ENCODE measurements at places on chromosomes 7 and 10. TPM values are rescaled to one million over a fixed set of nuclear protein-coding genes. Genes with fewer than 3 reads are reported as not detected.

DNA sequence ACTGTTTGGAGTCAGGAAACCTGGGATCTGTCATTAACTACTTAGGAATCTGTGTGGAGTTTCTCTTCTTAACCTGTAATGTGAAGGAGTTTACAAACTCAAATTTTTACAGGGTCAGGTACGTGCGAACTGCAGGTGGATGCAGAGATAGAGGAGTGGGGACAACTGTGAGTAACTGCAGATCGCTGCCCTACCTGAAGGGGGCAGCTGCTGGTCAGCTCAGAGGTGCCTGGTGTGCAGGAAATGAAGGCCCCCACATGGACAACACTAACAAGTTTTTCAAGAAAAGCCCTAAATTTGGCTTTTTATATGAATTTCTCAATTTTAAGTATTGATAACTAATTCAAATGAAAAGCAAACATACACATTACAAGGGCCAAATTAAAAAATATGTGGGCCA lies 380.0 kb downstream of the REEP3 start:
- no peaks in the 10 kb centered on the region for H3K4me1 ChIP-seq
- no peaks in the 10 kb centered on the region for H3K36me3 ChIP-seq

Gene MOGAT3
- total RNA-seq: not detected

Gene TAS2R16
- total RNA-seq: not detected

- H3K4me1 ChIP-seq: no peaks in the 10 kb centered on the region
- peaks cover 19% of the 10 kb centered on the region for H3K36me3 ChIP-seq
- no peaks in the 10 kb centered on the region for H3K27me3 ChIP-seq
- DNase-seq: no peak
These were observed 32.4 kb downstream of the NKX6-2 start for GRCh38 chr10:132753596-132753995.

GRCh38 chr7:101779267-101779666 lies 38.2 kb upstream of the CUX1 start:
- H3K4me1 ChIP-seq: peaks cover under 1% of the 10 kb centered on the region
- peaks cover 6% of the 10 kb centered on the region for H3K27me3 ChIP-seq
- H3K4me3 ChIP-seq: no peak overlapping the region
- no peaks in the 10 kb centered on the region for H3K36me3 ChIP-seq
- no peak for DNase-seq

GRCh38 chr7:150791304-150791703 lies 8.9 kb downstream of the TMEM176B start:
- no peak overlapping the region for H3K27ac ChIP-seq
- no peak overlapping the region for H3K4me3 ChIP-seq
- no peaks in the 10 kb centered on the region for H3K4me1 ChIP-seq
- H3K27me3 ChIP-seq: peaks cover 5% of the 10 kb centered on the region
- DNase-seq: no peak

DNA sequence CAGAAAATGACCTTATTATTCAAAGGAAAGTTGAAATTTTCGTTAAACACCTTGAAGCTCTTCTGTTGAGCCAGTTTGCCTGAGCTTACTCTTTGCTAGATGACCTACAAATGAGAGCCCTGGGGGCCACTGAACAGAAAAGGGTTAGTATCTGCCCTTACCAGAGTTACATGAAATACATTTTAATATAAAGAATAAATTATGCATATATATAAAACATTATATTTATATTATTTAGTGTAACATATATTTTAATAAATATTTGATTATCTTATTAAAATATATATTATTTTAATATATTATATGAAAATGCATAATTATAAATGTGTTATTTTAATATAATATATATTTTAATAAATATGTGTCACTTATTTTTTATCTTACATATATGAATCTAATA lies 628.4 kb upstream of the TPK1 start:
- no peak for DNase-seq
- H3K27me3 ChIP-seq: no peaks in the 10 kb centered on the region
- no peak overlapping the region for H3K27ac ChIP-seq
- H3K4me3 ChIP-seq: no peak overlapping the region

- H3K4me1 ChIP-seq: no peaks in the 10 kb centered on the region
- H3K36me3 ChIP-seq: no peaks in the 10 kb centered on the region
- no peak for DNase-seq
- no peak overlapping the region for H3K4me3 ChIP-seq
- no peak overlapping the region for H3K27ac ChIP-seq
These were observed 453.5 kb upstream of the SEMA3A start for GRCh38 chr7:84647797-84648757.

DNA sequence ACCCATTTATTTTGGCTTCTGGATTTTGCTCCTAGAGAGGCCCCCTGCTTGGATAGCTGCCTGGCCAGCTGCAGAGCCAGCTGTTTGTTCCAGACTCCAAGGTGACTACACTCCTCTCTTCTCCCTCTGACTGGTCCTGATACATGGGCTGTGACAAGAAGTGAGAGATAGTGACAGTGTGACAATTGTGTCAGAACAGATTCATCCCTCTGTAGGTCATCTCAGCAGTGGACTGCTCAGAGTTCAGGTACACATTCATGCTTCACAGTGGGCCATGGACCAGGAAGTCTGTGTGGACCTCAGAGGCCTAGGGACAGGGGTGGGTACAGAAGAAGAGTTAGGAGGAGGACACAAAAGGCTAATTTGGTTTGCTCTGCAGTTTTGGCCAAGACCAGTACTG lies 188.2 kb upstream of the MKLN1 start:
- no peaks in the 10 kb centered on the region for H3K36me3 ChIP-seq
- DNase-seq: no peak

Gene FAM131B
- total RNA-seq: 1.3 TPM

Gene MRC1
- not detected for total RNA-seq

DNA sequence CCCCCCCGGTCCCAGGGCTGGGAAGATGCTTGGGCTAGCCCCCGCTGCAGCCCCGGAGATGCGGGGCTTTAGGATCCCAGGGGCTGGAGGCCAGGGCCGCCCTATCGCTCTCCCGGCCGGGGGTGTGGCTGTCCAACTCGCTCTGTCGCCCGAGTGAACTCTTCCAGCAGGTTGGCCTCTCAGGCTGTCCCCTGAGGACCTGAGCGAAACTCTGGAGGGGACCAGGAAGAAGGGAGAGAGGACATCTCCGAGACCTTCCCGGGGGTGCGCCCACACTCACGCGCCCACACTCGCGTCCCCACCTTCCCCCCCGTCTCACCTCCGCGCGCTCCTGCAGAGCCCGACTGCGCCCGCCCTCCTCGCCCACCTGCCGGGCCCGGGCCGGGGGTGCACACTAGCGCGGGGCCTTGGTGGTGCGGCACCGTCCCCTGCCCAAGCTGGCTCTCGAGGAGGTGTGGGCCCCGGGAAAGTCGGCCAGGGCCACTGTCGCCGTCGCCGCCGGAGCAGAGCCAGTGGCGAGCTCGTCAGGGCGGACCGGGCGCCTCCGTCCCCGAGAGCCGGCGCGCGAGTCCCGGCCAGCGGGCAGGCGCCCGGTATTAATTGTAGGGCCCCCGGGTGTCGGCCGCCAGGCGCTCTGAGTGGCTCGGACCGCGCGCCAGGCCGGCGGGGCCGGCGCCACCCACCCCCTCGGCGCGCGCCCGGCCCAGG lies 101.7 kb upstream of the SVIL start:
- H3K4me3 ChIP-seq: peak overlapping the region; percentile 77
- H3K27me3 ChIP-seq: peaks cover 39% of the 10 kb centered on the region
- no peaks in the 10 kb centered on the region for H3K36me3 ChIP-seq
- H3K4me1 ChIP-seq: peaks cover 12% of the 10 kb centered on the region
- peak; percentile 16 for DNase-seq

GRCh38 chr10:114313139-114313538 lies 74.1 kb downstream of the VWA2 start:
- peaks cover under 1% of the 10 kb centered on the region for H3K27me3 ChIP-seq
- no peak overlapping the region for H3K27ac ChIP-seq
- no peak overlapping the region for H3K4me3 ChIP-seq
- DNase-seq: no peak
- no peaks in the 10 kb centered on the region for H3K36me3 ChIP-seq
- no peaks in the 10 kb centered on the region for H3K4me1 ChIP-seq

DNA sequence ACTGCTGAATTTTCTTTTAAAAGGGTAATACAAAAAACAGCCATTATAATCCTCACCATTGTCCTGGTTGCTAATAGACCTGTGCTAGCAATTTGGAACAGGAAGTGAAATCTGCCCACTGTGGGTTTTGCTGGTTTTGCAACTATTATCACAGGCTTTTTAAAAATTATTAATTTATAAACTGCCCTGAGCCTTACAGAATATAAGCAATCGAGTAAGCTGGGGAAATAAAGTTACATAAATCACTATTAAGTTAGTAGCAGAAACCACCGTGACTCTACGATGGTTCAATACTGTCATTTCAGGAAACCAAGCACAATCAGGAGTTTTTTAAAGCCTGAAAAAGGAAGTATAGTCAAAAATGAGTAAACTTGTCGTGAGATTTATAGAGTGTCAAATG lies 62.3 kb downstream of the TMEM26 start:
- peaks cover 9% of the 10 kb centered on the region for H3K27me3 ChIP-seq
- H3K4me3 ChIP-seq: no peak overlapping the region
- no peak for DNase-seq
- H3K36me3 ChIP-seq: no peaks in the 10 kb centered on the region

DNA sequence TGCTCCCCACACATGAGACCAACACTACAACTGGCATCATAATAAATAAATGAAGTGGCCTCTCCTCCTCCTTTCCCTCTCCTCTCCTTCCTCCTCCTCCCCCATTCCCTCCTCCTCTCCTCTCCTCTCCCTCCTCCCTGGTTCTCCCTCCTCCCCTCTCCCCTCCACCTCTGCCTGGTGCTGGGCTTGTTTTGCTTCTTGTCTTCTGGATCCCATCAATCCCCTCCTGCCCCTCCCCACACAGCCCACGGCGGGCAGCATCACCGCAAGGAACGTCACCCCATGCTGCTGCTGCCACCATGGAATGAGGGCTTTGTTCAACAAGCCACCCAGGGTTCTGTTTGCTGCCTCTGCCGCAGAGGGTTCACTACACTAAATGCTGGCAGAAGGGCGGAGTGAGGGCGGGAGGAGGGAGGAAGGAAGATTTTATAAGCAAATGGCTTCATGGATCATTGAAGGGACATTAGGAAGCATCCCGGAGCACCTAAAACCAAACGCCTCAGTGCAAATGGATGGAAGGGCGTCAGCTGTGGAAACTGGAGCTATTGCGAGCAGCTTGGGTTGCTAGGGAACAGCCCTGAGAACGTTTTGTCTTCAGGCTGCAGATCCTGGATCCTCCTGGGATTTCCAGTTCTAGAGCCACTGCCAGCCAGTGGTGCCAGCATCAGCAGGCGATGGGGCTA lies 379.7 kb upstream of the ZMIZ1 start:
- H3K27me3 ChIP-seq: no peaks in the 10 kb centered on the region
- DNase-seq: no peak
- H3K36me3 ChIP-seq: no peaks in the 10 kb centered on the region

GRCh38 chr7:50145801-50146338 lies 52.8 kb upstream of the ZPBP start:
- no peaks in the 10 kb centered on the region for H3K27me3 ChIP-seq
- no peak for DNase-seq
- peaks cover 72% of the 10 kb centered on the region for H3K4me1 ChIP-seq
- no peak overlapping the region for H3K4me3 ChIP-seq
- peak overlapping the region; percentile 73 for H3K27ac ChIP-seq
- no peaks in the 10 kb centered on the region for H3K36me3 ChIP-seq

GRCh38 chr10:52106011-52106410 lies 208.1 kb upstream of the DKK1 start:
- no peaks in the 10 kb centered on the region for H3K36me3 ChIP-seq
- no peak overlapping the region for H3K4me3 ChIP-seq
- no peaks in the 10 kb centered on the region for H3K27me3 ChIP-seq
- DNase-seq: no peak
- no peak overlapping the region for H3K27ac ChIP-seq
- no peaks in the 10 kb centered on the region for H3K4me1 ChIP-seq

- DNase-seq: no peak
- no peak overlapping the region for H3K27ac ChIP-seq
- H3K4me1 ChIP-seq: no peaks in the 10 kb centered on the region
- no peak overlapping the region for H3K4me3 ChIP-seq
- peaks cover 3% of the 10 kb centered on the region for H3K27me3 ChIP-seq
These were observed 4.5 kb downstream of the FAM180A start for GRCh38 chr7:135743907-135744731.

GRCh38 chr10:102639537-102639936 lies 4.7 kb upstream of the TRIM8 start:
- H3K4me1 ChIP-seq: peaks cover 20% of the 10 kb centered on the region
- DNase-seq: no peak
- H3K4me3 ChIP-seq: no peak overlapping the region

Gene HKDC1
- 0.11 TPM for total RNA-seq
